HTR-8/SVneo (cell line): ENCODE measurements at places on chromosomes 4 and X.
A peak's percentile ranks its signal among the peaks of the same experiment; 100 is the strongest.

- DNase-seq = no peak
Observed at GRCh38 chrX:149198980-149199732, 305.9 kb downstream of the IDS start.

- DNase-seq = no peak
Observed at GRCh38 chrX:51955200-51955599, 61.8 kb downstream of the MAGED1 start.

DNA sequence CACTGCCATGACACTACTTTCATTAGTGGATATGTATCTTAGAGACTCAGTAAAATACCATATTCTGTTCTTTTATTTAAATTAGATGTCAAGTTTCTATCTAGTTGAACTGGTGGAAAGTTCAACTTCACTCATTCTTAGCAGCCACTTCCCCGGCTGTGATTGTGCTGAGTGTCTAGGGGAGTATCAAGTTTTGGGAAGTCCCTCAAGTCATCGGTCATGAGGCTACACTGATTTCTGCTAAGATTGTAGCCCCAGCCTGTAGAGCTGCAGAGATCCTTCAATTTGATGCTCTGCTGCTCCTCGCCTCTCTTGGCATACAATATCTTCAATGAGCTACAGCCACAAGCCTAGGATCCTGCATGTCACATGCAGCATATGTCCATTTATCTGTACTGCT, 53.9 kb downstream of the DMP1 start:
- no peak for DNase-seq

- DNase-seq = no peak
Observed at GRCh38 chr4:8642651-8643321, 50.2 kb downstream of the CPZ start.

DNA sequence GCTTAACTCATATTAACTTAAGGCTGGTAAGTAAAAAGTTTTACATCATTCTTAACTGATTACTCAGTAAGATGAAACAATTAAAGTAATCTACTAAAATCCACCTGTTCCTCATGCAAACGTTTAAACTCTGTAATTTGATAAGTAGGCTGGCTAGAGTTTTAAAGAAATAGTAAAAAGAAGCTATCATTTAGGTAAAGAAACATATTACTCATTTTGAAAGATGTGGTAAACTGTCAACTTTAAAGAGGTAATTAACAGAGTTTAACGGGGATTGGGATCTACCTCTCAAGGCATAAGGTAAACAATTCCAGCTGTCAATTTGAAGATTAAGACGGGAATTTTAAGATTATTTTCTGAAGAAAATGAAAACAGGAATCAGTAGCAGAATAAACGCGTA, 9.8 kb downstream of the GNPDA2 start:
- no peak for DNase-seq

DNA sequence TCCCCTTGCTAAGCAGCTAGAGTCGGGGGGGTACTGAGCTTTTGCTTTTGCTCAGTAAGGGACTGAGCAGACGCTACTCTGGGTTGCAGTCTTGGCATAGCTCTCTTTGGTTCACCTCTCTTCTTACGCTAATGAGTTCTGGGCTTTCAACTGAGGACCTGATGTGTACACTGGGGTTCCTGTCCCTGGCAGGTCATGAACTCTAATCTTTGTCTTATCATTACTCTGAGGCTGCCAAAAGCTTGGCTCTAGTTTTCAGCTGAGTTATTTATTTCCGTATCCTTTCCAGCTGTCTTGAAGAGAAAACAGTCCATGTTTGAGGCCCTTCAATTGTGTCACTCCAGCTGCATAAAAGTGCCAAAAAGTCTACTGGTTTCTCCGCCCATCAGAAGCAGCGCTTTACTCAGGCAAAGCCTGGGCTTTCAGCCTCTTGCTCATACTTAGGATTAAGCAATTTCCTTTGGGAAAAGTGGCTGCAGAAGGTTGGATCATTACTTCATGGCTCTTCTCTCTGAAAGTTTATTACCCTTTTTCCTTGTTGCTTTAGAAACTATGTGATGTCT, 121.0 kb upstream of the STOX2 start:
- no peak for DNase-seq

DNA sequence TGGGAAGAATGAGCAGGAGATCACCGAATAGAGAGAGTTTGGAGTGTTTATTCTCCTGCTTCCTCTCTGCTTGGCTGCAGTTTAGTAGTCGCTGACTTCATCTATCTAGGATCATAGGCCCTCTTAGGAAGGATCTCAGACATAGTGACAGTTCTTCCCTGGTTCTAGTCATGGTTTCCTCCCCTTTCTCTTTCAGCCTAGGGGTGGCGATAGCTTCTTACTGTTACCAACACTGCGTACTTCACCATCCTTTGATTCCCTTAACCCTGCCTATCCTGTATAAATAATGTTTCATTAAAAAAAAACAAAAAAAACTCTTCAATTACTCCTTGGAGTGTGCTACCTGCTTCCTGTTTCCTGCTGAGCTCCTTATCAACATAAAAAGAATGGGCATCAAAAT, 103.8 kb downstream of the DDX53 start:
- DNase-seq = no peak

DNA sequence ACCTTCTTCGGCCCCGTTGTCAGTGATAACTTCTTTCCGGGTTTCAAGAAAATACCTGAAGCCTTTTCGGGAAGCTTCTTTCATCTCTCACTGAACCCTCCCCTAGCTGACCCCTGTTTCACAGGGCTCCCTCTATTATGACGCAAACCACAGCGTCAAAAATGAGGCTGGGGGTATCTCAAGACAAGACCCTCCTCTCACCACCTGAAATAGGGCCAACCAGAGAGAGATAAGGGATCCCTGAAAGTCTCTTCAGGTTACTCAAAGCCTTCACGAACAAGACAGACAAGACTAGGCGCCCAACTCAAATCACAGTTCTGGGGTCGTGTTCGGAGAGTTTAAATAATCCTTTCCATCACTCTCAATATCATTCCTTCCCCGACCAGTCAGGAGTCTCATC, 1.2 kb downstream of the PHF8 start:
- DNase-seq = no peak

GRCh38 chr4:145044341-145044740, 53.7 kb downstream of the ANAPC10 start:
- DNase-seq = no peak

DNA sequence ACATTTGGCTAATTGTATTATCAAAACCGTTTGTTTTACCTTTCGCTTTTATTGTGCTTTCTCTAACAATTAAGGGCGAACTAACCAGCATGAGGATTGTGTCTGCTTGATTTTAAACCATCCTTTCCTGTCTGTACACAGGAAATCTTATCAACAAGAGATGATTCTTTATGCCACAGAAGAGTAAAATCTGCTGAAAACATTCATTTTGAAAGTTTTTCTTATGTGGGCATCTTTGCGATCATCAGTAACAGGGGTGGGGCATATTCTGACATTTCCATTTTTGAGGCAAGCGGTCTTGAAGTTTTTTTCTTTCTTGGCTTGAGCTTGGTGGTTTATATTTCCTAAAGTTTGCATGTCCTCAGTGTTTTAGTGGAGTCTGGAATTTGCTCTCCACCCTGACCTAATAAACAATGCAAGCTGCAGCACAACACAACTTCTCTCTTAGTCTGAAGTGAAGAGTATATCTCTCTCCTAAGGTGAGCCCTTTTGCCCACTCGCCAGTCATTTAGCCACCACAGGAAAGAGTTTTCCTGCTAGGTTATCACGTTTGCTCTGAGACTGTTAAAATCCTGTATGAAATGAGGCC, 26.6 kb downstream of the NFKB1 start:
- DNase-seq = no peak

DNA sequence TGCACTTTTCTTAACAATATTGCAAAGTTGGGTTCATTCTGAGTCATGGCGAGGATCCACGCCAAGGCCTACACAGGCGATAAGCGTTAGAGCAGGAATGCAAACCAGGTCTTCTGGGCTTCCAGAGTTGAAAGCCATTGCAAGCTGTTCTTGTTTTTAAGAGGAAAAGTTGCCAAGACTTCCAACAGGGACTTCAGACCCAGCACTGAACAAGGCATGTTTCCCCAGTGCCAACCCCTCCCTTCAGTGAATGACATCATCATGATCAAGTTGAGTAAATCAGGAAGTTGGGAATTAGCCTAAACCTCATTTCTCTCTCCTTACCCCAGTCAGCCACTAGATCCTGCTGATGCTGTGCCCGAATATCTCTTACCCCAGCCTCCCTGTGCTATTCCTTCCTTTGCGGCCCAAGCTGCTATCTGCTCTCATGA, 355.1 kb downstream of the HS3ST1 start:
- DNase-seq = no peak

GRCh38 chr4:142334931-142335330, 511.2 kb downstream of the INPP4B start:
- no peak for DNase-seq

GRCh38 chr4:105060628-105061027, 86.0 kb upstream of the TET2 start:
- DNase-seq = no peak

DNA sequence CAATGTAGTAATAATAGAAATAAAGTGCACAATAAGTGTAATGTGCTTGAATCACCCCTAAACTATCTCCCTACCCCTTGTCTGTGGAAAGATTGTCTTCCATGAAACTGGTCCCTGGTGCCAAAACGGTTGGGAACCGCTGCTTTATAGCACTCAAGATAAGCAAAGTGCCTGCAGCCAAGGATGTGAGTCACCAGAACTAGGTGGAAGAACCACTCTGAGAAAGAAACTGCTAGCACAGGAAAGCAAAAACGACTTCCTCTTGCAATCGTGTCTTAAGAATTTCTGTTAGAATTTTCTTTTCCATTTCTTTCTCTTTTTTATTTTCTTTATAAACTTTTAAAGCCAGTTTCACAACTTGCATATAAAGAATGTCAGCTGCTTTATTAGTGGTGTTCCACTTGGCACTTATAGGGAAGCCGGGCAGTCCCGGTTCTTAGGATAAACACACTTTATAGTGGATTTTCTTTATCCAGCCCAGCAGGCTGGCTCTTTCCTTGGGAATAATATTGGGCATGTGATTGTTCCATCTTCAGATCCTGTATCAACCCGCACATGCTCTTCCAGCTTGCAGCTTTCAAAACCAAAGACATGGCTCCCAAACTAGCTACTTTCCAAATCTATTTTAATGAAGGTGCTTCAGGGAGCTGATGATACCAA, 32.3 kb upstream of the CXCL8 start:
- no peak for DNase-seq

DNA sequence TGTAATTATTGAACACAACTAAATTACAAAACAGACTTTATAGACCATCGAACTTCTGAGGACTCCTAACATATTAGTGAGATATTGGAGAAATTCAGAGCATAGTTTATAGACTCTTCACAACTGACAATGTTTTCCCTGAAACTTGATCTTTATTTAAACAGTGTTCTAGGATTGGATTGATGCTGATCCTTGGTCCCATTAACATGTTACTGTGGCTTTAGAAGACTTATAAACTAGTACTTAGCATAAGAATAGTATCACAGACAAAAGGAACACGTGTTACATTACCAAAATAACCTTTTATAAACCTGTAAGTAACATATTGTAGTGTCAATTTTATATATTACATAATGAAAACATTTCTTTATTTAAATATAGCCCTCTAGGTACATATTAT, 689.6 kb downstream of the CCSER1 start:
- DNase-seq = no peak

DNA sequence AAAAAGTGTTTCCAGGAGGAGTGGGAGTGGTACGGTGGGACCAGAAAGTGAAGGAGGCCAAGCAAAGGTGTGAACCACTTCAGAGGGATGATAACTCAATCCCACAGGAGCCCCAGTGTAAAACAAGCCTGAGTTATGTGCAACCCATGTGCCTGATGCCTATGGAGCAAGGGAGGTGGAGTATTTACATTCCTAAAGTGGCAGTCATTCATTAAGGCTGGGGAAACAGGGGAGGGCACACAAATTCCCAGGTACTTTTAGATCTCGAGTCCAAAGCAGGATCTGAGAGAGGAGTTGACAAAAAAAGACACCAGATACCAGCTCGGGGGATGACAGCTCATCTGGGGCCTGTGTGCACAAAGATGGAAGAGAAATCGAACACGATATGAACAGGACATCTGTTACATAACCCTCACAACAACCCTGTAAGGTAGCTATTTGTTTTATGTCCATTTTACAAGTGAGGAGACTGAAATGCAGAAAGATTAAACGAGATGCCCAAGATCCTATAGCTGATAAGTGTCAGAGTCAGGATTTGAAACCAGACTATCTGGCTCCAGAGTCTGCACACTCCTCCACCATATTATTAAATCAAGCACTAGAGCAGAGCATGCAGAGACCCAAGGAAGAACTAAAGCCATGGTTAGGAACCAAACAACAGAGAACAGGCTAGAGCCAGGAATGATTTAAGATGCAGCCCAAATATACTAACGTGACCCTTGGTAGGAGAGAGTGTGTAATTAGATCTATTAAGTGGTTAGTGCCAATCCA, 91.9 kb upstream of the MAPK10 start:
- peak; percentile 3 for DNase-seq

- DNase-seq = no peak
Observed at GRCh38 chr4:128648021-128648420, 161.5 kb upstream of the JADE1 start.

GRCh38 chr4:120084327-120084726, 17.7 kb upstream of the MAD2L1 start:
- no peak for DNase-seq

DNA sequence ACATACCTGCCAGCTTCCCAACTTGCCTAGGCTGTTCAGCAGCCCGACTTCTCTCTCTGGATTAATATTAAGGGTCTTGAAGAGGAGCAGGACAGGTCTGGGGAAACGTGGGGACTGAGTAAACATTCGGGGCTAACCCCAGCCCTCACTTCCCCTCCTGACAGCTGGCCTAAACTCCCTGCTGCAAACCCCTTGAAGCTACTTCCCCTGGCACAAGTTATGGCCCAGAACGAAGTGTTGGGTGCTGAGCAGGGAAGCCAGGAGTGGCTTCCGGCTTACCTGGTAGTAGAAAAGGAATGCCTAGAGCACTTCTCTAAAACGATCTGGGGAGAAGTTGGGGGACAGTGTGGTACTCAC, 200.0 kb downstream of the BCOR start:
- DNase-seq = no peak

GRCh38 chrX:68834371-68835103, 5.7 kb downstream of the EFNB1 start:
- no peak for DNase-seq

DNA sequence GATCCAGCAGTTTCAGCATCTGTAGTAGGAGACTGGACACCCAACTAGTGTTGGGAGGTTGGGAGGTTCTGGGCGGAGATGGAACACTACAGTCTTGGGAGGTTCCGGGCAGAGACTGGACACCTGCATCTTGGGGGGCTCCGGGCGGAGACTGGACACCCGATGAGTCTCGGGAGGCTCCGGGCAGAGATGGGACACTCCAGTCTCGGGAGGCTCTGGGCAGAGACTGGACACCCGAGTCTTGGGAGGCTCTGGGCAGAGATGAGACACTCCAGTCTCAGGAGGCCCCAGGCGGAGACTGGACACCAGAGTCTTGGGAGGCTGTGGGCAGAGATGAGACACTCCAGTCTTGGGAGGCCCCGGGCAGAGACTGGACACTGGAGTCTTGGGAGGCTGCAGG, 29.5 kb upstream of the LANCL3 start:
- DNase-seq = no peak

GRCh38 chr4:8852118-8852704, 19.4 kb downstream of the HMX1 start:
- DNase-seq = no peak
